ENCODE measurements at places on chromosomes 7 and 10.
A peak's percentile ranks its signal among the peaks of the same experiment; 100 is the strongest.

- DNase-seq, result no peak
These were observed 5.2 kb upstream of the ACBD5 start for GRCh38 chr10:27245836-27246235.

GRCh38 chr10:7610651-7611389 lies 55.9 kb downstream of the ITIH5 start:
- peak; percentile 13 for DNase-seq

- DNase-seq, result peak; percentile 77
These were observed 95.8 kb upstream of the CACUL1 start for GRCh38 chr10:118850418-118851061.

GRCh38 chr10:5498791-5499492 lies 428 bp downstream of the CALML5 start:
- no peak for DNase-seq

- no peak for DNase-seq
These were observed 220.5 kb downstream of the CHCHD3 start for GRCh38 chr7:132861424-132861823.

- DNase-seq, result no peak
These were observed at the start of gene SLC26A4 for GRCh38 chr7:107660381-107661080. Gene SLC26A4 (plus strand): TSS chr7:107660828. CDS start chr7:107661642, 814 bp downstream.

DNA sequence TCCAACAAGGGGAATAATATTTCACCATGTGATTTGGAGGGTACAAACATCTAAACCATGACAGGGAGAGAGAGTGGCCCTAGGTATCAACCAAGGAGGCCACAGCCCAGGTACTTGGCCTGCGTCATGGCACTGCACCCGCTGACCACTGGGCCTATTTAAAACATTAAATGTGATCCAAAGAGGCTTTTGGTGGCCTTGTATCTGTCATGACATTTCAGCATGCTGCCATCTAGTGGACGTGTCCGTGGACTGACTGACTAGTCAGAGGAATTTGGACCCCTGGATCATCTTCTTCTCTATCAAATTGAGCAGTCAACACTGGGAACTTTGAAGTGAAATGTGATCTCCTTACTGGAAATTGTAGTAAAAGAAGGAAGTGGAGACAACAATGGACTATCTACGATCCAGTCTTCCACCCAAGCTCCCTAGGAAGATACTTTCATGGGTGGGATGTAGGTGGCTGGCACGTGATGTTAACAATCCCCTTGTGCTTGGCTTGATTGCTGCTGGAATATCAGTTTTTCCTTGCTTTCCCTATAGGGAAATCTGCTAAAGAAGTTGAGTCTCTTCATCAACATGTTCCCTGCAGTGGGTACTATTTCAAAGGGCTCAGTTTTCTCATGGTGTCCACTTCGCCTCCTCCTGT lies 24.6 kb upstream of the ITGA8 start:
- peak; percentile 81 for DNase-seq

GRCh38 chr7:69419934-69420333 lies 178.3 kb upstream of the AUTS2 start:
- DNase-seq, result no peak

GRCh38 chr10:88850712-88851111 lies 932 bp downstream of the ANKRD22 start:
- DNase-seq, result no peak

- DNase-seq, result no peak
These were observed 37.9 kb upstream of the TMEM140 start for GRCh38 chr7:135109976-135110375.

DNA sequence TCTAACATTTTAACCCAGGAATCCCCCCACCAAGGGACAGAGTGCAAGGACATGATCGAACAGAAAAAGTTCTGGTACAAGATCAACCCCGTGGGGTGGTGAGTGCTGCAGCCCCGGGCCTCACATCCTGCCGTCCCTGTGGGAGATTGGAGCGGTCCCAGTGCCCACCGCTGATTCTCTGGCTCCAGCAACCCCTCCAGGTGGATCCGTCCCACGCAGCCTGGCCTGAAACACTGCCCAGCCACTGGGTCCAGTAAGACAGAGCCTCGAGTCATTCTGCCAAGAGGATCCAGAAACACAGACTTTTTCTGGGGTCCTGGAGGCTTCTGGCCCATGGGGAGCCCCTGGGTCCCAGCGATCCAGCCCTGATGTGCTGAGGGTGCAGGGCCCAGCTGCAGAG lies 29.5 kb downstream of the GRIFIN start:
- no peak for DNase-seq

DNA sequence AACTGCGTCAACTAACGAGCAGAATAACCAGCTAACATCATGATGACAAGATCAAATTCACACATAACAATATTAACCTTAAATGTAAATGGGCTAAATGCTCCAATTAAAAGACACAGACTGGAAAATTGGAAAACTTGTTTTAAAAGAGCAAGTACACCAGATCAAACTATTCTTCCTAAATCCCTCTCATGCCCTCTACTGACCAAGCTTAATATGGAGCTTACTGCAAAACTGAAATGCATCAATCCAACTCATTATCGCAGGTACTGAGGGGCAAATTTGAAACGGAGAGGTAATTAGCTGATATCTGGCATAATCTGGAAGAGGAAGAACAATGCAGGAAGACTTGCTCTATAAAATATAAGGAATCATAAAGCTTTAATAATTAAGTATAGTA lies 1223.8 kb downstream of the NXPH1 start:
- no peak for DNase-seq

- no peak for DNase-seq
These were observed 59.0 kb upstream of the ZC3HAV1 start for GRCh38 chr7:139168479-139168878.

- DNase-seq, result no peak
These were observed 40.3 kb downstream of the DAGLB start for GRCh38 chr7:6407434-6407833.

- peak; percentile 73 for DNase-seq
These were observed 944 bp downstream of the PCOLCE start for GRCh38 chr7:100602889-100603725.

DNA sequence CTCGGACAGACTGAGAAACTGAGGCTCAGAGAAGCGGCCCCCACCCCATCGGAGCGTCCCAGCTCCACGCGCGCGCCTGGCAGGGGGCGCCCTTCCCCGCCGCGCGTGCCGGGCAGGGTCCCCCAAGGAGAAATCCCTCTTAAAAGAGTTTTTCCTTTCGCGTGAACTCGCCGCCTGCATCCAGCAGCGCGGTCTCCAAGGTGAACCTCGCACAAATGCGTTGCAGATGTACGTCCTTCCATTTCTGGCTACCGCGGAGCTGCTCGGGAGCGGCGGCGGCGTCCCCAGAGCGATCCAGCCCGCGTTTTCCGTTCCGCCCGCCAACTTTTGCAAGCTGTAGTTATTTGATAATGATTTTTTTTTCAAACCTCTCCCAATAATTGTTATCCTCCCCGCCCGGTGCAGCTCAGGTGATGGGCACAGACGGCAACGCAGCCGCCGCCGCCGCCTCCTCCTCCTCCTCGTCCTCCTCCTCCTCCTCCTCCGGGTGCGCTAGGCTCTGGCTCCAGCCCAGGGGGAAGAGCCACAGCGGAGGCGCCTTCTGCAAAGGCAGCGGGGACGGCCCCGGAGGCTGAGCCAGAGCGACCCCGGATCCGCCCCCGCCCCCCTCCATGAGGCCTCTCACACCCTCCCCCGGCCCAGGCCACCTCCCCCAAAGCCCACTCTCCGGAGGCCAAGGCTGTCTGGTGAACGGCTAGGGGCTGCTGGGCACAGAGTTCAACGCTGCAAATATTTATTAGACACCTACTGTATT lies 74.0 kb upstream of the CUX1 start:
- DNase-seq, result peak; percentile 66

GRCh38 chr7:66114743-66115649 lies at the start of gene CRCP:
Gene CRCP (plus strand): TSS chr7:66114847. CDS start chr7:66114963, 116 bp downstream.
- DNase-seq, result peak; percentile 86

GRCh38 chr7:5831196-5831595 lies 49.4 kb upstream of the OCM start:
- peak; percentile 60 for DNase-seq

- DNase-seq, result no peak
These were observed 60.8 kb downstream of the NPSR1 start for GRCh38 chr7:34718867-34719266.

DNA sequence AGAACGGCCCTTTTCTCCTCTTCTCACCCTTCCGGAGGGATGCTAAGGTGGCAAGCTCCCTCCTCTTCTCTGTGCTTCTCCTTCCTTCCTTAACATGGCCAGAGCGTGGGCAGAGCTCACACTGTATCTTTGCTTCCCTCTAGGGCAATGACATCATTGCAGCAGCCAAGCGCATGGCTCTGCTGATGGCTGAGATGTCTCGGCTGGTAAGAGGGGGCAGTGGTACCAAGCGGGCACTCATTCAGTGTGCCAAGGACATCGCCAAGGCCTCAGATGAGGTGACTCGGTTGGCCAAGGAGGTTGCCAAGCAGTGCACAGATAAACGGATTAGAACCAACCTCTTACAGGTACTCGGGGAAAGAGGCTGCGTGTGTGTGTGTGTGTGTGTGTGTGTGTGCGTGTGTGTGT lies 36.6 kb downstream of the AP3M1 start:
- no peak for DNase-seq

GRCh38 chr10:391305-391704 lies 256.1 kb downstream of the ZMYND11 start:
- no peak for DNase-seq

DNA sequence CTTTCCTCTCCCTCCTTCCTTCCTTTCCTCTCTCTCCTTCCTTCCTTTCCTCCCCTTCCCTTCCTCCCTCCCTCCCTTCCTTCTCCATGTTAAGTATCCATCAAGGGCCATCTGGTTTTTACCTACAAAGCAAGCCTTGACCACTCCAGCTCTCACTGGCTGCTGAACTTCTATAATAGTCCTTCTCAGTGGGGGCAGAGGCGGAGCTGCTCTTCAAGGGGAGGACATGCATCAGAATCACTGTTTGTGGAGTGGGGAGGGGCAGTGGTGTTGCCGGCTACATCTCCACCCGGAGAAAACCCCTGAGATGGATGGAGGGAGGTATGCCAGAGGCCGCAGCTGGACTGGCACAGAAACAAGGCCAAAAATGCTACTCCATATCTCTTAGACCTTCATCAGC lies 25.9 kb downstream of the LAMB1 start:
- DNase-seq, result no peak

- no peak for DNase-seq
These were observed 767.2 kb downstream of the NXPH1 start for GRCh38 chr7:9200626-9201025.
